ENCODE measurements at places on chromosomes 12 and 14. TPM values are rescaled to one million over a fixed set of nuclear protein-coding genes. Genes with fewer than 3 reads are reported as not detected.

Gene FBLN5
- 3.9 TPM for total RNA-seq

Gene SERPINA3
- total RNA-seq: not detected

Gene RDH16
- 0.28 TPM for total RNA-seq

Gene PAWR
- total RNA-seq: 6.4 TPM

Gene KRT81
- total RNA-seq: not detected
